Keratinocyte (primary cell): ENCODE measurements at places on chromosomes 5 and 9. TPM values are rescaled to one million over a fixed set of nuclear protein-coding genes. Genes with fewer than 3 reads are reported as not detected.

RAB3C gene
- not detected in 3 replicates for polyA plus RNA-seq

PDLIM4 gene
- polyA plus RNA-seq = 38.3 to 81.8 TPM (median 79.3 TPM) in 3 replicates

ARSI gene
- 1.7 to 3.8 TPM (median 2.4 TPM) in 3 replicates for polyA plus RNA-seq

SEMA5A gene
- 0.16 to 0.29 TPM (median 0.27 TPM) in 3 replicates for polyA plus RNA-seq

IL3 gene
- not detected in 3 replicates for polyA plus RNA-seq

PPP3R2 gene
- polyA plus RNA-seq = not detected in 3 replicates

GZMA gene
- polyA plus RNA-seq = not detected in 3 replicates

HK3 gene
- polyA plus RNA-seq = not detected in 3 replicates

RABGAP1 gene
- 32.9 to 40.6 TPM (median 34.1 TPM) in 3 replicates for polyA plus RNA-seq

PCDHA4 gene
- polyA plus RNA-seq = 0.01 to 0.15 TPM (median 0.07 TPM) in 3 replicates

INSL6 gene
- not detected in 3 replicates for polyA plus RNA-seq

NR4A3 gene
- 0.13 to 0.16 TPM in 2 of 3 replicates, not detected in the other for polyA plus RNA-seq

TRPM6 gene
- polyA plus RNA-seq = 0.18 to 0.24 TPM (median 0.22 TPM) in 3 replicates

SLC22A4 gene
- 1.00 to 1.5 TPM (median 1.4 TPM) in 3 replicates for polyA plus RNA-seq

SPATA9 gene
- polyA plus RNA-seq = not detected in 3 replicates

LHFPL2 gene
- polyA plus RNA-seq = 9.6 to 12.3 TPM (median 11.4 TPM) in 3 replicates

FYB1 gene
- polyA plus RNA-seq = 0.29 to 1.0 TPM (median 0.56 TPM) in 3 replicates

AKNA gene
- polyA plus RNA-seq = 0.57 to 1.1 TPM (median 0.79 TPM) in 3 replicates

OMD gene
- not detected in 3 replicates for polyA plus RNA-seq

CSF2 gene
- 6.9 to 9.2 TPM (median 7.2 TPM) in 3 replicates for polyA plus RNA-seq

GABRA1 gene
- polyA plus RNA-seq = not detected in 3 replicates

MAMDC2 gene
- 1.3 to 8.2 TPM (median 4.2 TPM) in 3 replicates for polyA plus RNA-seq

GHR gene
- 1.1 to 2.0 TPM (median 1.8 TPM) in 3 replicates for polyA plus RNA-seq

TNFSF8 gene
- not detected in 3 replicates for polyA plus RNA-seq

PCDHGA6 gene
- 0.16 to 0.36 TPM (median 0.28 TPM) in 3 replicates for polyA plus RNA-seq

SLC34A1 gene
- 0.02 to 0.07 TPM (median 0.06 TPM) in 3 replicates for polyA plus RNA-seq

RLN2 gene
- polyA plus RNA-seq = 0.41 to 0.98 TPM (median 0.68 TPM) in 3 replicates

NPR2 gene
- 3.5 to 5.0 TPM (median 3.9 TPM) in 3 replicates for polyA plus RNA-seq

TOR2A gene
- polyA plus RNA-seq = 2.3 to 5.9 TPM (median 4.1 TPM) in 3 replicates

HAPLN1 gene
- not detected in 3 replicates for polyA plus RNA-seq

TRPM3 gene
- 0.03 to 0.27 TPM (median 0.04 TPM) in 3 replicates for polyA plus RNA-seq

GFRA3 gene
- polyA plus RNA-seq = not detected in 3 replicates

GDF9 gene
- polyA plus RNA-seq = 0.11 to 0.54 TPM (median 0.21 TPM) in 3 replicates

ZDHHC11B gene
- 0.14 to 0.18 TPM in 2 of 3 replicates, not detected in the other for polyA plus RNA-seq

ZNF474 gene
- 0.05 to 0.08 TPM in 2 of 3 replicates, not detected in the other for polyA plus RNA-seq

HOMER1 gene
- polyA plus RNA-seq = 3.8 to 6.5 TPM (median 5.0 TPM) in 3 replicates

PSIP1 gene
- polyA plus RNA-seq = 3.5 to 14.7 TPM (median 7.8 TPM) in 3 replicates

WDR31 gene
- polyA plus RNA-seq = 0.94 to 2.3 TPM (median 1.2 TPM) in 3 replicates

ADRB2 gene
- polyA plus RNA-seq = 29.4 to 39.7 TPM (median 36.3 TPM) in 3 replicates

HNRNPH1 gene
- 201 to 431 TPM (median 222 TPM) in 3 replicates for polyA plus RNA-seq

FOXI1 gene
- polyA plus RNA-seq = 0.03 TPM in 1 of 3 replicates, not detected in the others

TEK gene
- polyA plus RNA-seq = 0.01 to 0.05 TPM (median 0.03 TPM) in 3 replicates

CYFIP2 gene
- polyA plus RNA-seq = 0.57 to 0.75 TPM (median 0.62 TPM) in 3 replicates

CTNND2 gene
- polyA plus RNA-seq = not detected in 3 replicates

SPINK13 gene
- polyA plus RNA-seq = not detected in 3 replicates

STC2 gene
- polyA plus RNA-seq = 1.9 to 4.3 TPM (median 4.1 TPM) in 3 replicates

EFNA5 gene
- polyA plus RNA-seq = 2.8 to 5.9 TPM (median 4.8 TPM) in 3 replicates

CDKN2A gene
- polyA plus RNA-seq = 65.1 to 125 TPM (median 65.3 TPM) in 3 replicates
